CD4-positive, alpha-beta T cell treated with Interleukin-21 for 1 hour (primary cell): ENCODE measurements at places on chromosomes 16 and 17.

GRCh38 chr17:74491626-74492025, 25.2 kb downstream of the CD300A start:
- no peak for DNase-seq

DNA sequence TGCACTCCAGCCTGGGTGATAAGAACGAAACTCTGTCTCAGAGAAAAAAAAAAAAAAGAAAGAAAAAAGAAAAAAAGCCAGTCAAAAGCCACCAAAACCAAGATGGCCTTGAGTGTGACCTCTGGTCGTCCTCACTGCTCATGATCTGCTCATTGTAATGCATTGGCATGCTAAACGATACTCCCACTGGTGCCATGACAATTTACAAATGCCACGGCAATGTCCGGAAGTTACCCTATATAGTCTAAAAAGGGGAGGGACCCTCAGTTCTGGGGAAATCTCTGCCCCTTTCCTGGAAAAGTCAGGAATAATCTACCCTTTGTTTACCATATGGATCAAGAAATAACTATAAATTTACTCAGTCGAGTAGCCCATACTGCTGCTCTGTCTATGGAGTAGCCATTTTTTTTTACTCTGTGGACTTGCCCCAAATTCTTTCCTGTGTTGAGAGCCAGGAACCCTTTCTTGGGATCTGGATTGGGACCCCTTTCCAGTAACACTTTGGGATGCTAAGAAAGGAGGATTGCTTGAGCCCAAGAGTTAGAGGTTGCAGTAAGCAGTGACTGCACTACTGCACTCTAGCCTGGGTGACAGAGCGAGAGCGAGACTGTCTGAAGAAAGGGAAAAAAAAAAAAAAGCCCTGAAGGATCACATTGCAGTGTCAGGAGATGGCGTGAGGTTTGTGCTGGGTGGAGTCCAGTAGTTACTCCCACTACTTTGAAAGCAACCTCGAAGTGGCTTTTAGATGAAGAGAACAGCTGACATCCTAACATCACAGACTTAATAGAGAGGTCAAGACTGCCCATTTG, 3.7 kb upstream of the TMEM231 start:
- DNase-seq, result no peak

DNA sequence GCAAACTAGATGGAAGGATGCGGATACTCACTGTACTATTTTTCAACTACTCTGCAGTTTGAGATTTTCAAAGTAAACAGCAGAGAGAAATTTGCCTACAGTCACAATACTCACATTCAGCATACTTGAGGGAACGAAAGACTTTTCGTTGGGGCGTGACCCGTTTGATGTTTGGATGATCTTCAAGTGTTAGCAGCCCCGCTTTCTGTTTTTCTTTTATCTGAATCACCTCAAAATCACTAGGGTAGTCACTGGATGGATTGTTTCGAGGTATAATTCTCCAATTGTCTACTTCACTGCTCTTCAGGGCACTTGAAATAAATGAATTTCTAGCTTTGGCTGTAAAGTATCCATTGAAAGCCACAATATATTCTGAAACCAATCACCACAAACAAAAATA, 17.8 kb downstream of the MBTPS1 start:
- no peak for DNase-seq

GRCh38 chr16:77974883-77975282, 47.5 kb upstream of the CLEC3A start:
- no peak for DNase-seq

GRCh38 chr17:15169676-15170075, 95.5 kb downstream of the PMP22 start:
- no peak for DNase-seq

DNA sequence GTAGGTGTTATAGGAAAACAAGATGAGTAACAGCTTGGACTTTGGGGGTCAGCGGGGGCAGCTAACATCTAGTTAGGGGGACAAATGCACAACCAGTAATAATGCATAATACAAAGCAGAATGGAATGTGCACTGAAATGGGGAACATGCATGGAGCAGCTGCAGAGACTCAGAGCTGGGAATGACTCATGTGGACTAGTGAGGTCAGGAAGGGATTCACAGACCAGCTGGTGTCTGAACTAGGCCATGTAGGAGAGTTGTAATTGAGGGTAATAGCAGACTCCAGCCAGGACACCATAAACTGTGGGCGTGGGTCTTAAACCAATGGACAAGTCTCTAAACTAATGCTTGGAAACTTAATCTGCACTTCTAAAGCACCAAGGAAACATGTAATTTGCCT, 176.8 kb upstream of the ASIC2 start:
- DNase-seq, result no peak

GRCh38 chr17:949623-950303, 29.8 kb downstream of the NXN start:
- DNase-seq, result no peak

- no peak for DNase-seq
Measured at GRCh38 chr16:844638-845350, 44.3 kb upstream of the GNG13 start.

GRCh38 chr16:81651758-81652718, 127.1 kb upstream of the PLCG2 start:
- DNase-seq, result no peak

DNA sequence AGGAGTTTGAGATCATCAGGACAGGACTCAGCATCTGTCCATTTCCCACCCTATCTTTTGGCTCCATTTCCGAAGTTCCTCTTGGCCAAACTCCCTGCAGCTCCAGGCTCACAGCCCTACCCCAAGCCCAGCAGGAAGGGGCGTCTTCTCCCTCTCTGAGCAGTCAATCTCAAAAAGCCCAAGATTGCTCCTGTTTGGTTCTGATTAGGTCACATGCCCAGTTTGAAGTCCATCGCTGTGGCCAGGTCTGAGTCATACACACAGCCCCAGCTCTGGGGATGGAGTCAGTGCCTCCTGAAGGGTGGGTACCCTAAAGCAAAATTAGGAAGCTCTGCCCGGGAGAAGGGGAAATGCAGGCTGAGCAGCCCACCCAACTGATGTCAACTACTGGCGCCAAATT, 23.9 kb downstream of the SNX20 start:
- DNase-seq, result no peak

- DNase-seq, result no peak
Measured at GRCh38 chr16:80682421-80683070, 121.9 kb downstream of the CDYL2 start.

DNA sequence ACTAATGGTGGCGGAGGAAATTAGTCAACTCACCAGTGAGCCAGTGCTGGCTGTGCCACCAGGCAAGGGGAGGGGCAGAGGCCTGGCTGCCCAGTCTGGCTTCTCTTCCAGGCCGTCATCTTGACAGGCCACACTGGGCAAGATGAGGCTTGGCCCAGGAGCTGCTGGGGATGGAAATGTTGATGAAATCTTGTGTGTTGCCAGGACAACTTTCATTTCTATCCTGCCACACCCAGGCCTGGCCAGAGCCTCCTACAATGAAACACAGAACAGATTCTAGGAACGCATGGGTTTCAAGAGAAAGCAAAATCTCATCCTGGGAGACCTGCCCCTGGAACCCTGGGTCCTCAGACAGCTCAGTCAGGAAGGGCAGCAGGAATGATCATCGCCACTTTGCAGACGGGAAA, 9.3 kb downstream of the HEXIM2 start:
- DNase-seq, result no peak

DNA sequence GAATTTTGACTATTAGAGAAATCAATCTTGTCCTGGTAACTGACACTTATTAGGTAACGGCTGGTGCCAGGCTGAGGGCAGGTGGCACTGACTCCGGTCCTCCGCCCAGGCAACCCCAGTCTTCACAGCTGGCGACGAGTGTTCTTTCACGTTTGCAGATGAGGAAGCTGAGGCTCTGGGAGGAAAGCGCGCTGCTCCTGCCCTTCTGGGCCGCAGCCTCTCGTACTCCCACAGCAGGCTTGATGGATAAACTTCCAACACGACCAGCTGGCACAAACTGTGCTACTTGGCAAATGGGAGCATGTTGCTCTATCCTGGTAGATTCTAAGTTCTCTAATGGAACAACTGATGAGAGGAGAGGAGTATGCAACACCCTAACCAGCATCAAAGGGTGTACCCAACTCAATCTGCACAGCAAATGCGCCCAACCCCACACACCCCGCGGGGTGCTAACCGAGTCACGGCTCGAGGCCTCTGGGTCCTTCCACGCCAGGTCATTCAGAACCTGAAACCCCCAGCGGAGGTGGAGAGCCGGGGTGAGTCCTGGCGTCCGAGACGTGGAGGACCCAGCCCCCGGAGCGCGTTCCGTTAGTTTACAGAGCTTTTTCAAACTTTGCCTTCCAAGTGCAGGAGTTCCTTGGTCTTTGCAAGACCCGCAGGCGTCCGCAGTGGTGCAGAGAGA, 477 bp upstream of the SLC47A1 start:
- no peak for DNase-seq
